Activated effector memory CD4-positive, alpha-beta T cell treated with Interleukin-2 at 50 U/mL for 16 hours (primary cell): ENCODE measurements at places on chromosomes 4 and X.

GRCh38 chr4:19971829-19972228, 279.9 kb upstream of the SLIT2 start:
- no peak for DNase-seq

DNA sequence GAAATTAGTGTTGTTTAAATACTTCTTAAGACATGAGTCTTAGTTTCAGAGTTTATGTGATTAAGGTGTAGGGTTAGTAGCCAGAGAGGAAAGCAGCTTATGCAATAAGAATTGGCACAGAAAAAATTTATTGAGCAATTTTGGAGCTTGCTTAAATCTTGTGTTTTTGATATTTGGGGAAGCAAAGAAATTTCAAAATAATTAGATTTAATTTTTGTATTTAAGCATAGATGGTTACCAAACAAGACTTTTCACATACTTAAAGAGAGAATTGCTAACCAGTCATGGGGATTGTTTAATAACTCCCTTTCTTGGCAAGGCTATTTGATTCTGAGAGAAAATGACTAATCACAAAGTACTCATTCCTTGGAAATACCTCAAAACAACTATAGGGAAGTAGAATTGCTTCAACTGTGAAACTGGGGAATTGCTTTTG, 202.0 kb upstream of the GRID2 start:
- DNase-seq = no peak

- DNase-seq = no peak
These were observed 495.1 kb upstream of the FAT1 start for GRCh38 chr4:187218705-187219245.

- no peak for DNase-seq
These were observed 116.9 kb upstream of the RAP2C start for GRCh38 chrX:132336172-132336571.

- DNase-seq = no peak
These were observed 76.7 kb downstream of the CLCN5 start for GRCh38 chrX:49999087-49999486.
